SW480 (cell line): ENCODE measurements at places on chromosomes 3 and 15.
A peak's percentile ranks its signal among the peaks of the same experiment; 100 is the strongest.

GRCh38 chr3:117278424-117279190 is 569.0 kb downstream of the TUSC7 start:
- peak; percentile 27 for DNase-seq

- DNase-seq: peak; percentile 6
Observed at GRCh38 chr3:188349351-188349901, 195.5 kb downstream of the LPP start.

GRCh38 chr3:160401291-160402095 is 2.0 kb downstream of the SMC4 start:
- peak; percentile 58 for DNase-seq

DNA sequence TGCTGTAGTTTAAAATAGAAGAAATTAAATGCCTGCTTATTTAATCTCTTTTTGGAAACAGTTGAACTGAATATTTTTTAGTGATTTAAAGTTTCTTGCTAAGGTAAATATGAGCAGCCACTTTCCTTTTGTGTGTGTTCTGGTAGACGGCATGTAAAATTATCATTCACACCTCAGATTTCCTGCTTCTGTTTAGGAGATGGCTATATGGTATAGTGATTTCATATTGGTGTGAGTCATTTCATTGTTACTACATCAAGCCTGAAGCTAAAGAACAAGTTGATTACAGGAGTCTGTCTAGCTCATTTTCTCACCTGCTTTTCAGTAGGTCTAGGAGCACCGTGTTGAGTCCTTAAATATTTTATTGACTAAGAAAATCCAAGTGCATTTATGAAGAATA is 2.2 kb downstream of the LRCH3 start:
- DNase-seq: peak; percentile 58

GRCh38 chr15:43255376-43255775 is 11.4 kb downstream of the TGM5 start:
- no peak for DNase-seq

DNA sequence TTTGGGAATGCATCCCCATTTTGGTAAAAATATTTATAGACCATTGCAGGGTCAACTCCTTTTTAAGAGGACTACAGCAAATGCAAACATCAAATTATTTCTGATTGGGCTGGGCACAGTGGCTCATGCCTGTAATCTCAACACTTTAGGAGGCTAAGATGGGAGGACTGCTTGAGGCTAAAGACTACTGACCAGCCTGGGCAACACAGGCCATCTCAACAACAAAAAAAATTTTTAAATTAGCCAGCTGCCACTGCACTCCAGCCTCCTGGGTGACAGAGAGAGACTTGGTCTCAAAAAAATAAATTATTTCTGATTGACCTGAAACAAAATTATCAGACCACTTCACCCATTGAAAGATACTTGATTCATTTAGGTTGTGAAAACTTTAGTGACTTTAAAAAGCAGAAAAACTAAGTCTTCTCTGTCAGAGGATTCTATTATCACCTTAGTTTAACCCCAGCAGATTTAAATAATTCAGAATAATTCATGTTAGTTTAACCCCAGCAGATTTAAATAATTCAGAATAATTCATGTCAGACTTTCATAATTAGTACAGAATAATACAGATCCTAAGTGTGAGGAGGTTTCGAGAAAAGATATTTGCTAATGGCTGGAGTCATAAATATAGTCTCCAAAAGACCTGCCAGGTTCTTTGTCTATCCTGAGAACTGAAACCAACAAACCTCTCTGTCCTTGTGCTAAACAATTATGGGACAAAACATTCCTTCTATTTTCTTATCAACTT is 183.6 kb upstream of the STT3B start:
- DNase-seq: no peak

DNA sequence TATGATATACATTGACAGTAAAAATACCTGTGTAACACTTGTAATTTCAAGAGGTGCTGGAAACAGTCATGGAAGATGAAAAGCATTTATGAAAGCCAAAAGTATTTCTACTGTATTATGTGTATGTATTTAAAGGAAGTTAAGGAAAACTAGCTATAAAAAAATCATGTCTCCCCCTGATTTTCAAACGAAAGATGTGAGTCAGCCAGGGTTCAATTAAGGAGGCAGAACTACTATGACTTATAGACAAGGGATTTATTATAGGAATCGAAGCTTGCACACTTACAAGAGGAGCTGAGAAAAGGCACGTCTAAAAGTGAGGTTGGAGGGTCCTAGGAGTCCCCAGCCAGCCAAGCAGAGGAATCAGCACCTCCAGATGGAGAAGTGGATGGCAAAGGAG is 119.4 kb downstream of the SUCLG2 start:
- DNase-seq: no peak
